NCI-H2081 (cell line): ENCODE measurements at places on chromosomes 11 and 22.

- DNase-seq, result no peak
These were observed 8.9 kb upstream of the PLAAT4 start for GRCh38 chr11:63527667-63528066.

- DNase-seq, result no peak
These were observed 2.1 kb downstream of the ADM start for GRCh38 chr11:10307022-10307399.

- peak; percentile 86 for DNase-seq
These were observed at the start of gene ARFGAP3 for GRCh38 chr22:42856865-42857704. Gene ARFGAP3 (minus strand): TSS chr22:42857273. CDS start chr22:42857182, 91 bp downstream.

DNA sequence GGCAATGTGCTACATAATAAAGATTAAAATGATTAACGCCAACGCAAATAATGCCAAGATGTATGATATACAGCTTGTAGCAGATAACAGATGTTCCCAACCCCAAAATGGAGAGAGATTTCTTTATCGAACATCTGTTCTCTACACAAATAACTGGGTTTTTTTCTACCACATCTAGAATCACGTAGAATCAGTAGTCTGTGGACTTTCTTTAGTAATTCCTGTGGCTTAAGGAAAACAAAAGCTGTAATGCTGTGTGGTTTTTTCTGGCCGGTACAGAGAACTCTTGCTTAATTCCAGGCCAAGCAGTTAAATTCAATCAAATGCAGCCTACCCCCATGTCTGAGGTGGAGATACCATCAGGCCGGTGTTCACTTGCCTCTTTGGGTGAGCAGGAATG lies 303.4 kb downstream of the FAT3 start:
- no peak for DNase-seq

DNA sequence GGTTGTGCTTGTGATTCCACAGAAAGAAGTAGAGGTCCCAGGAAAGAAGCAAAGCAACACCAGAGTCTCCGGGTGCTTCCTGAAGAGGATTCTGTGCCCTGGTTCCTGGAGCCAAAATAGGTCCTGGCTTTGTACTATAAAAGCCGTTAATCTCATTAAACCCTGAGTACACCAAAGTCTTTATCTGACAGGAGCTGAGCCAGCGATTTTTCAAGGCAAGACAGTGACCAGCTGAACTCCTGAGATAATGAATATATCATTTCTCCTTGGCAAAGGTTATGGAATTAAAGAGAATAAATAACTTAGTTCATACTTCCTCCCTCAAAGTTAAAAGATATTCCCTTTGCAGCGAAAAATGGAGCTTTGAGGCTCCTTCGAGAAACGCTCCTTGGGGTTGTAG lies 5.2 kb downstream of the TMEM138 start:
- no peak for DNase-seq

- DNase-seq, result no peak
These were observed 20.2 kb upstream of the C11orf96 start for GRCh38 chr11:43922295-43922648.

GRCh38 chr11:924406-925157 lies 1.1 kb upstream of the AP2A2 start:
- DNase-seq, result no peak

DNA sequence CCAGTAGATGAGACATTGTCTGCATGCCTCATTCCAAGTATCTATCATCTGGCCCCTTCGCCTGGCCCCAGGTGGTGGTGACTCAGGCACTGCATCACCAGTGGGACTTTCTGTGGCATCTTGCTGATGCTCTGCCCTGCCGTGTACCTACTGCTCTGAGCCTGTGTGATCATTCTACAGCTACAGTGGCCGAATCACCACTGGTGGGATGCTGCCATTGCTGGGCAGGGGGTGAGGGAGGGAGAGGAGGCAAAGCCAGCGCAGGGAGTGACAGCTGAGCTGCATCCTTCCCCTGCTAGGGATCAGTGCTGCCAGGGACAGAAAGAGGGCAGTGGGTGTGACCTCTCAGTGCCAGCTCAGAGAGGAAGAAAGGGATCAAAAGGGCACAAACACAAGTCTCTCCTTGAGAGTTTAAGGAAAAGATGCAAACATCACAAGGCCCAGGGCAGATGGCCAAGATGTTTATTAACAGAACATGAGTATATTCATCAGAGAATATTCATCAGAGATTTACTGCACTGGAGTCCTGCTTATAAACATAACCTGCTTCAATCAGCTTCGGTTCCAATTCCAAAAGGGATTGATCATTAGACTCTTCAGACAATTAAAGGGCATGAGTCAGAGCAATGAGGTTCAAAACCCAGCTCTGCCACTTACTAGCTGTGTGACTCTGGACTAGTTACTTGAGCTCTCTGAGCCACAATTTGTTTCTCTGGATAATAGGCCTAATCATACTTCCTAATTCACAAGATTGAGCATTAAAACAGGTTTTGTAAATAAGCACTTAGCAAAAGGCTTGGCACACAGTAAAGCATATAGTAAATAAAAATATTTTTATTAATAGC lies 109.8 kb downstream of the NAT10 start:
- no peak for DNase-seq

DNA sequence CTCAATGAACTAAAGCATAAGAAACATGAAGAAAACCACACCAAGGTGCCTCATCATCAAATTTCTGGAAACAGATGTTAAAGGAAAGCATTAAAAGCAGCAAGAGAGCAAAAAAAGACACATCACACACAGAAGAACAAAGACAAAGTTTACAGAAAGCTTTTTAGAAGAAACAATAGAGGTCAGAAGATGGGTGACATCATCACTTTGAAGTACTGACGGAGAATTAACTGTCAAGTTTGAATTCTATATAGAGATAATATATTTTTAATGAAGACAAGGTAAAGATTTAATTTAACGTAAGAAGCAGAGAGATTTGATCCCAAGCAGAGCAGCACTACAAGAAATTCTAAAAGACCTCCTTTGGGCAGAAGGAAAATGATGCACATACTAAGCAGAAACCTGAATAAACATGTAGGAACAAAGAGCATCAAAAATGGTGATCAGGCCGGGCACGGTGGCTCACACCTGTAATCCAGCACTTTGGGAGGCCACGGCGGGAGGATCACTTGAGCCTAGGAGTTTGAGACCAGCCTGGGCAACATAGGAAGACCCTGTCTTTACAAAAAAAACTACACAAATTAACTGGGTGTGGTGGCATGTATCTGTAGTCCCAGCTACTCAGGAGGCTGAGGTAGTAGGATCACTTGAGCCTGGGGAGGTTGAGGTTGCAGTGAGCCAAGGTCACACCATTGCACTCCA lies 63.3 kb upstream of the RTL6 start:
- DNase-seq, result no peak

DNA sequence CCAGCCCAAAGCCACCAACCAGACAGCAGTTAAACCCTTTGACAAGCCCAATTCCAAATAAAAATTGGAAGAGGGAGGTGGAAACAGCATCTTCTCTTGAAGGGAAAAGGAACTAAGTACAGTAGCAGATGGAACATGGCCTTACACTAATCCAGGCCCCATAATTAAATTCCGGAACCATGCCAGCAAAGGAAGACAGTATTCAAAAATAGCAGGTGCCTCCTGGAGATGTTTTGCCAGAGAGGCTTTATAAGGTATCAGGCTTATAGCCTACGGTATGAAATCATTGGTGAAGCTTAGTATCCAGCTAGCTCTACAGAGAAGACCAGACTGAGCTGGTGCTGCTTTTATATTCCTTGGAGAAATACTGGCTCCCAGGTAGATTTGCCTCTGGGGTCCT lies 344.1 kb upstream of the API5 start:
- no peak for DNase-seq

DNA sequence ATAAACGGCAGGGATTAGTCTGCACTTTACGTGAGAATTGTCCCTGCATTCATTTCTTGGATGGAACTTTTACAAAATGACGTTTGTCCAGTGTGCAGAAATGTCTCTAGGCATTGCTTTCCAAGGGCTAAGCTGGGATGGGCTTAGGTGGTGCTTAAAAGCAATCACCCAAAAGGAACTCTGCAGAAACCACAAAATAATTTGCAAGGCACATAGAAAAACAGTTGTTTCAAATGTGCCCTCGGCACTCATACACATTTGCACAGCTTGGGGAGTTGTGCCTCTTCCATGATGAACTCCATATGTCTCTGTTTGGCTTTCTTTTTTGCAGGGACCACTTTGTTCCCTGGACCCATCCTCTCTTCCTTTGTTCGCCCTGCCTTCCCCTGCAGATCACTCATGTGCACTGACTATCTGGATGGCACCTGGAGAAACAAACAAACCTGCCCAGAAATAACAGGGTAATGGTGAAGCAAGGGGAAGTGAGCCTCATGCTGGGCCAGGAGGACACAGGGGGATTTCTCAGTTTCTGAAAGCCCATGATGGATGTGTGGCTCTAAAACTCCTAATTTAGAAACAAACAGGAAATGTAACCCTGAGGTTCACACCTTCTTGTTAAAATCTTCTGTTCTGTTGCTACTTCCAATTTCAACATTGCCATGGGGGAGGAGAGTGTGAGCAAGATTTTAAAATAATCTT lies 150.2 kb downstream of the SNX19 start:
- no peak for DNase-seq

DNA sequence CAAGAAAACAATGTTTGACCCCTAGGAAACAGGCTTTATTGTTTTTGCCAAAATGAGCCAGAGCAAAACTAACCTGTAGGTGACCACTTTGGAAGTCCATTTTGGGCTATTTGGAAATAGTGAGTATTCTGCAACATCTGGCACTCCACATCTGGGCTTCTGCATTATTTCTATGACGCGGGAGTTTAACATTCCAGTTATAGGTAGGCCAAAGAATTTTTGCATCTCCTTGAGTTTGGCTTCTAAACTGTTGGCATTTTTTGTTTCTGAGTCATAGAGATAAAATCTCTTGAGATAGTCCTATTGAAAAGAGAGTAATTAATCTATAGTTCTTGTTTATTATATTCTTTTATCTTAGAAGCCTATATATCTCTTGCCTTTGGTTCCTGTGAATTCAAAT lies 2.9 kb downstream of the MMP7 start:
- no peak for DNase-seq

- DNase-seq, result no peak
These were observed 976.6 kb downstream of the FAM181B start for GRCh38 chr11:81756864-81757595.

- peak; percentile 22 for DNase-seq
These were observed 3.2 kb downstream of the NELL1 start for GRCh38 chr11:20672575-20672974.

GRCh38 chr22:46721501-46722085 lies 16.5 kb downstream of the CERK start:
- no peak for DNase-seq

GRCh38 chr11:34719303-34719848 lies 98.5 kb downstream of the EHF start:
- DNase-seq, result no peak

- DNase-seq, result no peak
These were observed 10.6 kb downstream of the PIK3IP1 start for GRCh38 chr22:31281733-31282132.

- DNase-seq, result no peak
These were observed 25.8 kb upstream of the PPARA start for GRCh38 chr22:46124383-46125144.

DNA sequence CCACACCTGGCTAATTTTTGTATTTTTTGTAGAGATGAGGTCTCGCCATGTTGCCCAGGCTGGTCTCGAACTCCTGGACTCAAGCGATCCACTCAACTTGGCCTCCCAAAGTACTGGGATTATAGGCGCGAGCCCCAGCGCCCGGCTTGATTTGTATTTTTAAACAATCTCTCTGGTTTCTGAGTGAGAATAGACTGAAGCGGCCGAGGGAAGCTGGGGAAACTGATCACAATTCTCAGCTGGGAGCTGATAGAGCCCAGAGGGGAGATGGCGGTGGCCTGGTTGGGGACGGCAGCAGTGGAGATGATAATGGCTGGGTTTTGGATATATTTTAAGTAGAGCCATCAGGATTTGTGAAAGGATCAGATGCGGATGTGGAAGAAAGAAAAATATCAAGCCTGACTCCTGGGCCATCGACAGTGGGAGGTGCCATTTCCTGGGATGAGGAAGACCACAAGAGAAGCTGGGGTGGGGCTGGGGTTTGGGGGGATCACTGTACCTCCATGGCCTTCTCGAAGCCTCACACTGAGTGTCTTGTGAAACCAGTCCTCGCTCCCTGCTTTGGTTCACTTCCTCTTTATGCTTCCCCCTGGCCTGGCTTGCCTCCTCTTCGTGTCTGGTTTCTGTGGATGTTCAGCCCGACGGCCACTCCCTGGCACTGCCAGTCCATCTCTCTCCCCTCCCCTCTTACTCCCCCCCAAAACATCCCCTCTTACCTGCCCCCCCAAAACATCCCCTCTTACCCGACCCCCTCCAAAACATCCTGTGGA lies 51.9 kb downstream of the IGLL1 start:
- DNase-seq, result no peak

GRCh38 chr11:110242746-110243145 lies 53.7 kb downstream of the RDX start:
- no peak for DNase-seq

DNA sequence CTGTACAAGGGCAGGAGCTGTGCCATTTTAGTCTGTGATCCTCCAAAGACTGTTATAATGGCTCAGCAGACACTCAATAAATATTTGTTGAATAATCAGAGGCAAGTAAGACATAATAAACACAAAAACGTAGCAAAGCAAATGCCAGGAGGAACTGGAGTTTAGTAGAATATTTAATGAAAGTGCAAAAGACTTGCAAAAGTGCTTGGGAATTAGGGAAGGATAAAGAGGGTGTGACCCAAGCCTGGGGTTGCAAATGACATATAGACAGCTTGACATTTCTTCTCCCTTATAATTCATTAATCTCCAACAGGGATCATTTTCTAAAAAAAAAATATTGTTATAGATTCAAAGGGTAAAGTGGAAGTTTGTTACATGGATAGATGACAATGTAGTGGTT lies 212.7 kb upstream of the PGR start:
- DNase-seq, result no peak

- no peak for DNase-seq
These were observed 24.7 kb downstream of the GNAZ start for GRCh38 chr22:23094695-23095681.

- DNase-seq, result peak; percentile 12
These were observed 319.7 kb downstream of the CTTN start for GRCh38 chr11:70717936-70718595.

DNA sequence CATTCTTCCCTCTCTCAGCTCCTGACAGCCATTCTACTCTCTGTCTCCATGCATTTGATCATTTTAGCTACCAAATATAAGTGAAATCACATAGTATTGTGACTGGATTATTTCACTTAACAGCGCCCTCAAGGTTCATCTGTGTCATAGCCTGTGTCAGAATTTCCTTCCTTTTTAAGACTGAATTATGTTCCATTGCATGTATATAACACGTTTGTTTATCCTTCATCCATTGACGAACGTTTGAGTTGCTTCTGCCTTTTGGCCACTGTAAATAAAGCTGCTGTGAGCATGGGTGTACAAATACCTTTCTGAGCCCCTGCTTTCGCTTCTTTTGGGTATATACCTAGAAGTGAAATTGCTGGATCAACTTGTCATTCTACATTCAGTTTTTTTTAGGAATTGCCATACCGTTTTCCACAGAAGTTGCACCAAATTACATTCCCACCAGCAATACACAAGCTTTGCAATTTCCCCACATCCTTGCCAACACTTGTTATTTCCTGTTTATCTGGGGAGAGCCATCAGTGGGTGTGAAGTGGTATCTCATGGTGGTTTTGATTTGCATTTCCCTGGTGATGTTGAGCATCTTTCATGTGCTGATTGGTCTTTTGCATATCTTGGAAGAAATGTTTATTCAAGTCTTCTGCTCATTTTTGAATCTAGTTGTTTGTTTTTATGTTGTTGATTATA lies 17.5 kb downstream of the GLB1L2 start:
- DNase-seq, result no peak
